ENCODE measurements at places on chromosomes 5 and 9.

- no peak for DNase-seq
Observed at GRCh38 chr5:58606064-58606463, 23.2 kb downstream of the RAB3C start.

DNA sequence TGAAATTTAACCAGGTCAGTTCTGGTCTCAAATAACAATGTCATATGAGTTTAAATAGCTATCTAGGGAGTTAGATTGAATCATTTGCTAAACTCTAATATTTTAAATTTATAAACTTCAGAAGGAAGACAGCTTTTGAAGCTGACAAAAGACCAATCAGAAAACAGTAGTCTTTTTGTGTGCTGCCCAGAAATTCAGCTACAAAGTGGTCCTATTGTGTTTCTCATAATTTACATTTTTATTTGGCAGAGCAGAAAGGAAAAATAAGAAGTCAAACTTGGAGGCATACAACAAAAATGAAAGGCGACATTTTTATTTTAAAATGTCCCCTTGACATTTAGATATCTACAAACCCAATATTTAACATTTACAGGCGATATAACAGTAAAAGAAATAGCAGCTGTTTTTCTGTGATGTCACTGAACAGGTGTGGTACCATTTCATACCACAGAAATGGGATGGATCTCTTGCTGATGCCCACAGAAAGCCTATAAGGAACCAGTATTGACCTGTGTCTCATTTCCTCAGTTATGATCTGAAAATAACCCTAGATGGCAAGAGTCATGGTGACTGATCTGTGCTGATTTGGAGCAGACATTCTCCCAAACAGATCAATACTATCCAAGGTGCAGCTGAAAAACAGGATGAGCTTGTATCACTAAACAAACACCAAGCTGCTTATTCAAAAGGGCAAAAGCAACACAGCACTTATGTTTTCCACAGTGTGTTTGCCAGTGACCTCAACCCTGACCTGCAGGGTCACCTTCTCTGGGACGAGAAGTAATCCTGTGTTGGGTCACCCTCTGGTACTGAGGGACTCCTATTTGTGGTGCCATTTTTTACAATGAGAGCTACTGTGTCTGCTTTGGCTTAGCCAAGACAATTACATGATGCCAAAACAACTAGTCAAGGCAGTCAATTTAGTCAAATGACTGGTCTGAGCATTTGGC, 3.6 kb upstream of the FST start:
- peak; percentile 78 for DNase-seq

- no peak for DNase-seq
Observed at GRCh38 chr9:93222890-93223259, 38.9 kb downstream of the WNK2 start.

DNA sequence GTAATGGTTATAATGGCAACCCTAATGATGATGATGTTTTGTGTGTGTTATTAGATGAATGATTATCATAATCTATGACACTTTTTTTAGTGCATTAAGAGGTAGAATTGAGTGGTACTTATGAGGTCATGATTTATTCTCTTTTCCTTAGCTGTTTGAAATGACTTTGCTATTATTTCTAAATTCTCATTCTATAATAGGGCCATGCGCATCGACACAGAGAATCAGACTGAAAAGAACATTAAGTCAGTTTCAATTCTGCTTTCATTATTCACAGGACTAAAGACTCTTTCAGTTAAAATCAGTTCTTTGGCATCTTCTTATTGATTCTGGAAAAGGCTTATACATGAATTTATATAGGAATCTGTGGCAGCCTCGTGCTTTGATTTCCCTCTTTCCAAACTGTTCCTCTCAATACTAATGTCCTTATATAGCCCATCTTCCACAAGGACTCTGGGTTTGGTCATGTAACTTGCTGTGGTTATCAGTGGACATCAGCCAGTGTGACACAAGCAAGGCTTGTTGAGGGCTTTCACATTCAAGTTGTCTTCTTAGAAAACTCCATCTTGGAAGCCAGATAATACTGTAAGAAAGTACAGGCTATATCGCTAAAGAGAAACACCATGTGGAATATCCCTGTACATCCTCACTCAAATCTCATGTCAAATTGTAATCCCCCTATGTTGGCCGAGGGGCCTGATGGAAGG, 140.3 kb upstream of the CHD1 start:
- DNase-seq = no peak

GRCh38 chr5:162193012-162193411, 125.4 kb downstream of the GABRG2 start:
- DNase-seq = no peak

DNA sequence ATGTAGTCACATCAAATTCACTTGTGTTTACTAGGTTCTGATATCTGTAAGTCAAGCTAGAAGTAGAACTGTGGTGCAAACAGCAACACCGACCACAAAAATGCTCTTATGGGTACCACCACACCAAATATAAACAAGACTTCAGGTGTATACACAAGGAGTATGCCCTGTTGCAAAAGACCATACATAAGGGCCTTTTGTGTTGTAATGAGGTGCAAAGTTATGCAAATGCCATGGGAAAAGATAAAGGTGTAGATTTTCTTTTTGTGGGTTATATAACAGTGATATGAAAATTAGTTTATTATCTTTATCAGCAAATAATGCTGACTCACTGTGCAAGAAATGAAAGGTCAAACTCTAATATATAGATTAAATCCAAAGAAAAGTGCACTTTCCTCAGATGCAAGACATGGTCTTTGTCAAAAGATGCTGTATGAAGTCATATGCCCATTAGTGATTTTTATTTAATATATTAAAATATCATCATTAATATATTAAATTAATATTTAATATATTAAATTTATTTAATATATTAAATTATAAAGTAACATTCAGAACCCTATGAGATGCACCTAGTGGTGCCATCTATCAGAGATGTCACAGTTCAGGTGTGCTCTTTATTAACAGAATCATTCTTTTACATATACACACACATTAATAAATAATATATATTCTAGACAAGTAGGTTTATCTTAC, 26.7 kb upstream of the ALDH1A1 start:
- no peak for DNase-seq

GRCh38 chr5:90636948-90637347, 78.4 kb downstream of the ADGRV1 start:
- DNase-seq = no peak

DNA sequence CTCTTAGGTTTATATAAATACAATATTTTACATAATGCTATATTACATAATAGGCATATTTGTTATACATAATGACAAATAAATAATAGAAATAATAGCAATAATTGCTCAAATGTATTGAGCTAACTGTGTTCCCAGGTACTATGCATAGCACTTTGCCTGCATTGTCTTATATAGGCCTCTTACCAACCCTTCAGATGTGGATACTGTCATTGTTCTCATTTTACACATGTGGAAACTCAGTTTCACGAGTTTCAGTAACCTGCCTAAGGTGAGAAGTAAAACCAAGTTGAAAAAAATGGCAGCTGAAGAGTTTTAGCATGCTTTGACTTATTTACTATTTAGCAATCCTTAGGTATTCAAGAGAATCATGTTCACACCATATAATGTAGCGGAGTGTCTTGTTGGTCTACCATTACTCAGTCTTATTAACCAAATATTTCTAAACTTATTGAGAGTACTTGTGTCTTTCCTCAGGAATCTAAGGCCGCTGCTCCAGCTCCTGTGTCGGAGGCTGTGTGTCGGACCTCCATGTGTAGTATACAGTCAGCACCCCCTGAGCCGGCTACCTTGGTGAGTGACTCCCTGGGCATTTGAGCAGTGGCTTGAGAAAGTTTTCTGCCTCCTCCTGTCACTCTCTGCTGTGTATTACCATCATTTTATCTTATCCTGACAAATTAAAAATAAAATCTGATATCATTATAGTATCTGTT, 57.5 kb downstream of the ERAP1 start:
- DNase-seq = no peak

DNA sequence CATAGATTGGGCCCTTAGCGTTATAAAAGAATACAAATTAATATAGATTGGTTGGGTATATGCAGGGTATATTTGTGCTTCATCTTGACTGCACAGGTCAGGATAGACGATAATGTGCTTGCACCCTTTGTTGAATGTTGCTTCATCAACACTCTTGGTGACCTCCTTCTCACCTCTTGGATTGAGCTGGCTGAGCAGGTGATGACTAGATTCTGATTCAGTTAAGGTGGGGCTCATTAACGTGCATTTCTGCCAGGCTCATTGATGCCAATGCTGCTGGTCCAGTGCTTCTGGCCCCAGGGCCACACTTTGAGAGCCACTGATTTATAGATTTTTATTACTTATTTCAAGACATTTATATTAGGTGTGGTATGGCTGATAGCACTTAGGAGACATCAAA, 27.7 kb downstream of the PCSK5 start:
- no peak for DNase-seq

DNA sequence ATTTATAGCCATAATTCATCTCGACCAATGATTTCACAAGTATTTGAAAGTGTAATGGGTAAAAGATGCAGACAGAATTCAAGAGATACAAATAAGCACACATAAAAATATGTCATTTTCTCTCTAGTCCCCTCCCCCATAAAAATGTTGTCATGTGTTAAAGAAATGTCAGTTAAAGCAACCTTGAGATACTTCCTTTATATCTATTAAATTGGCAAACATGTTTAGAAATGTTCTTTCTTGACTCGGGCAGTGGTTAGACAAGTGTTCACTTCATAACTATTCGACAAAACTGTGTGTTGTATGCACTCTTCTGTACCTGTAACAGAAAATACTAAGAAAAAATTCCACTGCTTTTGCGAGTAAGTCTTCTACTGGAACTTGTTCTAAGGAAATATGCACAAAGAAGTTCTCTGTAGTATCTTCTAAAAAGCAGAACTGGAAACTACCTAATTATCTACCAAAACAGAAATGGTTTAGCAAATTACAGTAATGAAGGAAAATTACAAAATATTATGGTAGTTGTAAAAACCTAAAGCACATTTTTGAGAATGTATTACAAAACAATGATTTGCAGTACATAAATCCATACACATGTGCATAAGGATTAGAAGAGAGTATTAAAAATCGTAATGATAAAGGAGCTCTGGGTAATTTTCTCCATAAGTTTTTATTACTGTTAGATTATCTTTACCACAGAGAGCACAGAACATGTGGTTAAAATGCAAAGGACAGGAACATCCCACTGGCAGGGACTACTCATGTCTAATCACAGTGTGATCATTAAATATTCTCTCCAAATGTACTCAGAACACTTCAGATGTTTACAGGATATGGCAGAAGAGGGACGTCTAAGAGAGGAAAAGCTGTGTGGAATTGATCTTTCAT, 35.9 kb downstream of the FBXW2 start:
- no peak for DNase-seq

GRCh38 chr9:34048727-34049629, at the start of gene UBAP2:
Gene UBAP2 (minus strand): TSS chr9:34048887. CDS start chr9:34017148, 31,739 bp downstream.
- DNase-seq = peak; percentile 99

GRCh38 chr9:3894772-3895171, 369.0 kb upstream of the RFX3 start:
- no peak for DNase-seq

DNA sequence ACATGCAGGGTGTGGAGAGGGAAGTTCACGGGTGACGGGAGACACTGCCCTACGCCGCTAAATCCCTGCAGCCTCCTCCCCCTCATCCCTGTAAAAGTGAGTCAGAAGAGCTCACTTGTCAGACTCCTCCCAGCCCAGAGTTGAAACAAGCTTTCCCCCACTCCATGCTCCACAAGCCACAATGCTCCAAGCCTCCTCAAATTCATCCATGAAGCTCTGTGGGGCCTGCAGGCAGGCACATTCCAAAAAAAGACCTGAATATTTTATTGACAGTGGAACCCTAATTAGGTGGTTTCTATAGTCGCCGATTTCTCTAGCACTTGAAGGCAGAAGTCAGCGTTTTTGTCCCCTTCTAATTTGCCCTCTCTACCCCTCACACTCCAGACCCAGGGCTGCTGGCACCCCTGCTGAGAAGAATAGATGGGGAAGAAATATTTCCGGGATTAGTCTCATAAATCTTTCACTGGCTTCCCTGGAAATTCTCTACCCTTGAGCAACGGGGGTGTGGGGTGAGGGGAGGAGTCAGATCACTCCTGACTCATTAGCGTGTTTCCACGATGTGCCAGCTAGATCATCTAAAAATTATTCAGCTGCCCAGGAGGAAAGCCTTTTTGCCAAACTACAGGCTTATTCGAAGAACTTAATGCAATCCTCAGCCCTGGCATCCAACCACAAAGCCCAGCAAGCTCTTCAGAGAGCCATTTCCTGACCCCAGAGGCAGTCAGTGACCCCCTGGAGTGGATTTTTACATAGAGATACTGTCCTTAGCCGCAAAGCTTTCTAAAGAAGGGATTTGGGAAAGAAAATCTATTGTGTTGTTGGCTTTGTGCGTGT, 97.1 kb downstream of the ENC1 start:
- peak; percentile 51 for DNase-seq

GRCh38 chr9:92614123-92614510, 55.8 kb downstream of the IPPK start:
- DNase-seq = no peak

- DNase-seq = peak; percentile 9
Observed at GRCh38 chr5:76601470-76601869, 21.7 kb downstream of the F2RL2 start.

- no peak for DNase-seq
Observed at GRCh38 chr9:129310666-129311350, 132.7 kb upstream of the IER5L start.

DNA sequence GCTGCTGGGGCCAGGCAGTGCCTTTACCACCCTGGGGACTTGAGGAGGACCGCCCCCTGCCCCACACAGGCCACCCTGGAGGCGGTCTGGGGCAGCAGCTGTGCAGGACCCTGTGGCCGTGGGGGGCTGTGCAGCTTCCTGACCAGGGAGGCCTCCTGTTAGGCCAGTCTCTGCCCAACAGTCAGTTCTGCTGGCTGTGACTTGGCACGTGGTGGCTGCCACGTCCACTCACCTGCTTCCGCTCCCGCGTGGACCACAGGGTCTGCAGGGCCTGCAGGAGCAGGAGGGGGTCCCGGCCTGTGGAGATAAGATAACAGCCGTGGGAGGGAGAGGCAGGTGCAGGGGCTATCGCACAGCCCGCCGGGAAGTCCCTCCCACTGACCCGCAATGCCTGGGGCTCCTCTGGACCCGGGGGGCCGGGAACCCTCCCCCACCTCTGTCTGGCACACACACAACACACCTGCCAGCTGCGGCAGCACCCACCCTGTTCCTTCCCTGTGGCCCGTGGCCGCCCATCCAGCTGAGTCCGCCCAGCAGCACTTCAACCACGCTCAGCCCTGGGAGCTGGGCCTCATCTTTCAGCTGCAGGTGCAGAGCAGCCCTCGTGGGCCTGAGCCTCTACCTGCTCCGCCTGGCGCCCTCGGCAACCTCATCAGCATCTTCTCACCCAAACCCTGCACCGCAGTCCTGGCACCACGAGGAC, 39.7 kb downstream of the EXD3 start:
- peak; percentile 92 for DNase-seq

GRCh38 chr5:68994645-68995044, 99.2 kb upstream of the SLC30A5 start:
- no peak for DNase-seq

- no peak for DNase-seq
Observed at GRCh38 chr5:111337688-111338087, 113.5 kb downstream of the CAMK4 start.
